ENCODE measurements at places on chromosomes 1 and 21.

DNA sequence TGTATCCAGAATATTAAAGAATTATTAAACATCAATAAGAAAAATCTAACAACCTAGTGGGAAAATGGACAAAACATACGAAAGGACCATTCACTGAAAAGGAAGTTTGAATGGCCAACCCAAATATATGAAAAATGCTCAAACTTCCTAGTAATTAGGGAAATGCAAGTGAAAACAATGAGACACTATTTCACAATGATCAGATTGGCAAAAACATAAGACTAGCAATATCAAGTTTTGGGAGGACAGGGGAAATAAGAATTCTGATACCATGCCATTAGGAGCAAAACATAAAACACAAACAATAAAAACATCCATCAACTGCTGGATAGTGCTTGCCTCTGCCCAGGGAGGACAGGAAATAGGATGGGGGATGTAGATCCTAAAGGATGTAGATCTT is 14.3 kb downstream of the XCL2 start:
- no peak for DNase-seq

- DNase-seq = no peak
These were observed 4.9 kb upstream of the ZNF644 start for GRCh38 chr1:91026777-91027176.

GRCh38 chr1:79501153-79501552 is 494.6 kb upstream of the ADGRL4 start:
- no peak for DNase-seq

- DNase-seq = no peak
These were observed 34.8 kb downstream of the CDC7 start for GRCh38 chr1:91535441-91535840.

DNA sequence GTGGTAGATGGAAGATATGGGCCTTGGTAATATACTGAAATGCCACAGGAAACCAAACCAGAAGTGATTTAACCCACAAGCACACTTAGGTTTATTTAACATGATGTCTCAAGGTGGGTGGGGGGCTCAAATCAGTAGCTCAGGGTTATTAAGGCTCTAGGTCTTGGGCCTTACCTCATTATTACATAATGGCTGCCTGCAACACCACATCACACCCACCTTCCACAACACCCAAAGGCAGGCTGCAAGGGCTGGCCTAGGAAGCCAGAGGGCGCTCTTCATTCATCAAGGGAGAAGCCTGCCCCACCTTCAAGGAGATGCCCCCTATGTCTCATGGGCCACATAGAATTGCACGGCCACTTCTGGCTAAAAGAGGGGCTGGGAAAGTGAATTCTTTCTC is 6.0 kb downstream of the TFF1 start:
- DNase-seq = no peak

GRCh38 chr21:37077403-37077802 is 4.3 kb downstream of the TTC3 start:
- no peak for DNase-seq

DNA sequence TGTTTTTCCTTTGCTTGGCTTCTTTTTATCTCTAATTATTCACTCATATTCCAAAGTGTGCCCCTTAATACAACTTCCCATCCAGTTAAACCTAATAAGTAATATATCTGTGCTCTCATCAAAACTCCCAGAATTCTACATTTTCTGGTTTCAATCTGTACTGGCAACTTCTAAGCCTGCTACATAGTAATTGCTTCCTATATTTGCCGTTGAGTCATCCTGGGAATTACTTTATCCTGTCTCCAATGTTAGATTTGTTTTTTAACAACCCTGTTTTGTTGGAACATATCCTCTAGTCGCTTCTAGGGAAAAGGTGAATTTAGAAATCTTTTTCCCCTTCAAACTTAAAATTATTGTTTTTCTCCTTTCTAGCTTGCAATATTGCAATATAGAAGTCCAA is 620.5 kb upstream of the PKN2 start:
- DNase-seq = no peak

GRCh38 chr1:221868593-221869303 is 126.9 kb upstream of the DUSP10 start:
- no peak for DNase-seq

DNA sequence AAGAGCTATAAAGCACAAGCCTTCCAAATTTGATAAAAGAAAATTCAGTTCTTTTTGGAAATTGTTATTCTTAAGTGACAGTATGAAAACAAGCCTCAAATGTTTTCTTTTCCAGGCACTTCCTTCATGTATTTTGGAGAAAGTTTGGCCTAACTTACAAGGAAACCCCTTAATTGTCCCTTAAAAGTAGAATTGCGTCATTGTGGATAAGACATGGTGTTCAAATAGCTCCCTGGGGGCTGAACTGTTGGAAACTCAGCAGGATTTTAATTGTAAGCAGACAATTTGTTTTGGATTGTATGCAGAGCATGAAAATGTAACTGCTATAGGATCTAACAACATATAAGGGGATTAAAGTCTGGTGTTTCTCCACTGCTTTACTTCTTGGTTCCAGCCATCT is 35.4 kb upstream of the FGGY start:
- no peak for DNase-seq

DNA sequence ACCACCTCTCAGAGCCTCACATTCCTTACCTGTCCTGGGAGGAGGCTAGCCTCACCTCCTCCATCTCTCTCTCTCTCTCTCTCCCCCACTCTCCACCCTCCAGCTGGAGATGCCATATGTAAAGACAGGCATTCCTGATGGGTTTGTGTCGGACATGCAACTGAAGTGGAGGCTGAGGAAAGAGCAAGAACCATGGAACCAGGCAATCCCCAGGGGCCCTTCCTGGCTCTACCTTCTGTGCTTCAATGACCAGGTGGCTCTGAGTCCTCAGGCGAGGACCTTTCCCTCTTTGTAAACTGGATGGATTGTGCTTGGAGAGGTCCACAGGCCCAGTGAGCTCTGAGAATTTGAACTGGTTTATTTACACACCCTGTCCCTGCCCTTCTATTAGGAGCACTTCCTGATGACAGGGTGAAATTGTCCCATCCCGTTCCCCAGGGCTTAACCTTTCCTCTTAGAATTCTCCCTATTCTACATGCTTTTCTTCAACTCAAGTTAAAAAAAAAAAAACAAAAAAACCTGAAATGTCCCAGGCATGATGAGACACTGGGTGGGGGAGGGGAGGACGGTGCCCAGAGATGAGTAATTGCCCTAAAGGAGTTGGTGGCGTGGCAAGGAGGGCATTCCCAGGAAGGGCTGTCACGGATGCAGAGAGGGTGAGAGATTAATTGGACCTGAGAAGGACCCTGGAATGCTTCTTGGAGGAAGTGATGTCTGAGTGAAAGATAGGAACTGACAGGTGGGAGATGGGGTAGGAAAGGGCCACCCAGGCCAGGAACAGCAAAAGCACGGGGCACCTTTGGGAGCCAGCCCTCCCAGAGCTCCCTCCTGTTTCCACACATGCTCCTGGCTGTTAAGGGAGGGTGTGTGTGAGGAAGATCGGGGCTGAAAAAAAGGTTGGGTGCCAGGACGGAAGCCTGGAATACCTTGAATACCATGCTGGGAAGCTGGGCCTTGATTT is 50.2 kb upstream of the WASF2 start:
- no peak for DNase-seq

GRCh38 chr1:78676993-78677392 is 27.4 kb downstream of the IFI44 start:
- no peak for DNase-seq

- no peak for DNase-seq
These were observed 50.6 kb upstream of the C1orf146 start for GRCh38 chr1:92167151-92167550.

- peak; percentile 7 for DNase-seq
These were observed 73.8 kb downstream of the MTR start for GRCh38 chr1:236868625-236869467.

DNA sequence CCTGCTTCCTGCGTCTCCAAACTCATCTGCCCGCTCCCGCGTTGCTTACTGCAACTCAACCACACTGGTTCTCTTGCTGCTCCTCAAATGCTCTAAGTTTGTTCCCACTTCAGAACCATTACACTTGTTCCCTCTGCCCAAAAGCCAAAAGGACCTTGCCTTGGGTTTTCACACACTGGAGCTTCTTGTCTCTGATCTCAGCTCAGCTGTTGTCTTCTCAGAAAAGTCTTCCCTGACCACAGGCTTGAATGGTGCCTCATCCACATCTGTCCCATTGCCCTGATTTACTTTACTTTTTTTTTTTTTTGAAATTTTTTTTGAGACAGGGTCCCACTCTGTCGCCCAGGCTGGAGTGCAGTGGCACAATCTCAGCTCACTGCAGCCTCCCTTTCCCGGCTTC is 44.3 kb upstream of the SYT14 start:
- no peak for DNase-seq

GRCh38 chr1:20224546-20224945 is 38.2 kb upstream of the PLA2G2C start:
- no peak for DNase-seq

DNA sequence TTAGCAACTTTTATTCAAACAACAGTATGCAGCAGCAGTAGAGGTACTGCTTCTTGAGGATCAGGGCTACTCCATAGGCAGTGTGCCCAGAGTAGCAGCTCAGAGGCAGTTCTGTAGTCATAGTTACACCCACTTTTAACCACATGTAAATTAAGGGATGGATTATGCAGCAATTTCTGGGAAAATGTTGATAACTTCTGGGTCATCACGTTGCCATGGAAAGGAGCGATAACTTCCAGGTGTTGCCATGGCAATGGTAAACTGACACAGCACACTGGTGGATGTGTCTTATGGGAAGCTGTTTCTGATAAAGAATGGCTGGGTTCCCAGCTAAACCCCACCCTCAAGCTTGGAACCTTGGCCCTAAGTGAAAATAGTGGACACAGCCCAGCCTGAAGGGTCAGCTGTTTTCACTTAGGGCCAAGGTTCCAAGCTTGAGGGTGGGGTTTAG is 29.0 kb upstream of the PLA2G2A start:
- no peak for DNase-seq

DNA sequence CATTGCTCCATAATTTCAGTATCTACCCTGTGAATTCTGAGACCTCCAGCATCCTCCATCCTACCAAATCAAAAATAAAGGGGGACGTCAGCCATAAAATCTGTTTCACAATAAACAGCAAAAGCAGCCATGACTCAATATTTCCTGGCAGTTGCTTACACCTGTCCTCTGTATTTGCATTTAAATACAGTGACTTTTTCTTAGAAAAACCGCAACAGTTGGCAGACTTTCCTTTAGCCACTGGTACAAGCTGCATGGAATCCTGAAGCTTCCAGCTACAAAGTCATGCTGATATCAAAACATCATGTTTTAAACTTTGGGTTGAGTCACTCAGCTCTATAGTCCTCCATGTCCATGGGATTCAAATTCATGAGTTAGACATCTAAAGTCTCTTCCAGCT is 278.0 kb upstream of the KAZN start:
- DNase-seq = no peak

- no peak for DNase-seq
These were observed 55.6 kb downstream of the TCP10L start for GRCh38 chr21:32529679-32530078.

DNA sequence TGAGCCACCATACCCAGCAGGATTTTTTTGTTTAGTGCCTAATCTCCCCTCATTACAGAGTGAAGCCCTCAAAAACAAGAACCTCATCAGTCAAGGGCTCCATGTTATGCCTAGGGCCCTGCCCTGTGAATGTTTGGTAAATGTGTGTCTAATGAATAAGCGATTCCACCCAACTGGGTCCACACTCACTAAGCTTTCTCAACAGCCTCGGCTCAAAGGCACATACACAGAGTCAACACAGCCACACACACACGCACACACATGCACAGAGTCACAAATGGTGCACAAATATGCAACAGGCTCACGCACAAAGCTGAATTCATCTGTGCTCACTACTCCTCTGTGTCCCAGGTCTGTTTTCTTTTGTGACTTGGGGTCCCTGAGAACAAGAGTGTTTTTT is 11.7 kb upstream of the SYNC start:
- no peak for DNase-seq

GRCh38 chr1:25811384-25812082 is 8.2 kb upstream of the MTFR1L start:
- DNase-seq = no peak

- DNase-seq = no peak
These were observed 15.0 kb upstream of the ITPKB start for GRCh38 chr1:226754097-226754496.

DNA sequence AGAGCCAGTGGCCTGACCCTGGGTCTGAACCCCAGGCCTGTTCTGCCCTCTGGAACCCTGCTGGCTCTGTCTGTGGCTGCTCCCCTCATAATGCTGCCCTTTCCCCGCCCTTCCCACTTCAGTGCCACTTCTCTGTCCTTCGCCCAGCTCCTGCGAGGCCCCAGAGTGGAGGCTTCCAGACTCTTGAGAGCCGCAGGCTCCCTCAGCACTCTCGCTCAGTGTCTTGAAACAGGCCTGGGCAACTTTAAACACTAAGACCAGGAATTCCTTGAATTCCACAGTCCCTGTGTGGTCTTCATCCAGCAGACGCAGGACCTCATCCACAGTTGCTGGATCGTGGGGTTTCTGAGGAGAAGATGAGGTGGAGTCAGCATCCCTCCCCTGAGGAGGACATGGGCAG is 3.5 kb downstream of the CRNN start:
- DNase-seq = no peak

DNA sequence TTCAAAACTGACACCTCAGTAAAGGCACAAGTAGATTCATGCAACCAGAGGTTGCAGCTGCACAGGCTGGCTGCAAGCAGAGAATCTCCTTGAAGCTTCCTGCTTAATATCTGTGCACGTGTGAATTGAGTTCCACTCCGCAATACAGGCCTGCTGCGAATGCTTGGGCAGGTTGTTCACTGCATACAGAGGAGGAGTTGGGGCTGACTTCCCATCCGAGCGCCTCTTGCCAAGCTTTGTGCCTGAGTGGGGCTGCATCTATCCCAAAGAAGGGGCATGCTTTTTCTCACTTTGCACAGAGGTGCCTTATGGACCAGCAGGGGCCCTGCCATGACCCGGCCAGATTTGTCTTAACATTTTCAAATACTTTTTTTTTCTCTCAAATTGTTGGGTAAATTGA is 17.9 kb upstream of the PADI1 start:
- no peak for DNase-seq

DNA sequence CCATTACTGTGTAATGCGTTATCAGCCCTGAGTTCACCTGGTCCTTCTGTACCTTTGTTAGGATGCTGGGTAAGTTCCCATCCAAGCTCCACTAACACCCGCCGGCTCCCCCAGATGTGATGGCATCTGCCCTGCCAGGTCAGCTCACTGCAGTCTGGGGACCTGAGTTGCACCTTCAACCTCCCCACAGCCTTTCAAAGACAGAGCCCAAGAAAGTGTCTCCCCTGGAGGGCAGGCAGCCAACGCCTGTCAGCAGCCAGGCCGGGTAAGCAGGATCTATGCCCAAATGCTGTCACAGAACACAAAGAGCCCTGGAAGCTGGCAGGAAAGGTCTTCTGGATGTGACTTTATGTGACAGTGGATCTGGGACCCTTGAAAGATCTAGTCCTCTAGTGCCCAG is 13.7 kb downstream of the MRAP start:
- DNase-seq = no peak

- DNase-seq = no peak
These were observed 7.2 kb downstream of the MECR start for GRCh38 chr1:29223521-29223920.

- DNase-seq = no peak
These were observed 31.4 kb downstream of the OLFM3 start for GRCh38 chr1:101965341-101965740.

All from CD4-positive, alpha-beta T cell (primary cell).